ENCODE measurements at places on chromosomes 12 and 14.

GRCh38 chr12:113161415-113162016 is 12.0 kb downstream of the CFAP73 start:
- no peak for DNase-seq

- no peak for DNase-seq
Measured at GRCh38 chr14:21518725-21519124, 7.4 kb downstream of the SALL2 start.

DNA sequence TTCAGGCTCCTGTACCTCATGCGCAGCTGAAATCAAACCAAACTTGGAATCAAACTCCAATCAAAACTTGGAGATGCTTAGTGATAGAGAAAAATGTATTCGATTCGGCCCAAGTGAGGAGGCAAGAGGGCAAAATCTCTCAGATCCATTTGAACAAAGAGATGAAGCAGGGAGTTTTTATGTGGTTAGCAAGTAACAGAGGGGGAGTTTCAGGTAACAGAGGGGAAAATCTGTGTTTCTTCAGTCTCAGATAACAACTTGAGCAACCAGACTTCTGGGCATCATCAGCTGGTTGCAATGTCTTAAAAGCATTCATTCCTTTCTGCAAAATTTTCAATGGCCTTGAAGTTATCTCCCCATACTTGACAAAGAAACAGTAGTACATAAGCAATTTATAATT is 245.1 kb upstream of the AVPR1A start:
- no peak for DNase-seq

GRCh38 chr12:7060353-7060954 is at the start of gene C1S:
Gene C1S (plus strand): TSS chr12:7060718. CDS start chr12:7061913, 1,195 bp downstream.
- DNase-seq, result peak; percentile 77

DNA sequence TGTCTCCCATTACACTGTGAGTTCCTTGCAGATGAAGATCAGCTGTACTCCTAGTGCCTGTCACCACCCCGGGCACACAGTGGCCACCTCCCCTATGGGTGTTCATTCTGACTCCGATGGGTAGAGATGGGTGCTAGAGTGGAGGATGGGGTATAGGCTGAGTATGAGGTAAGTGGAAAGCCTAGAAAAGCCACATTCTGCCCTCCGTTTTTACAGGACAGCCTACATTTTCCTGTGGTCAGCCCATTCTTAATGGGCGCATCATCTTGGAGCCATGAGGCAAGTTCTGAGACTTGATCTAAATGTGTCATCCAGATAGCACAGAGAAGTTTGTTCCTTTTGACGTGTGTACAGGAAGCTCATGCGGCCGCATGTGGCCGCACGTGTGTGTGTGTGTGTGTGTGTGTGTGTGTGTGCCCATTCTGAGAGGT is 166.7 kb upstream of the HIF1A start:
- no peak for DNase-seq

GRCh38 chr12:22598763-22599161 is 26.2 kb upstream of the ETNK1 start:
- no peak for DNase-seq

GRCh38 chr12:117359029-117359845 is 2.2 kb downstream of the NOS1 start:
- no peak for DNase-seq

DNA sequence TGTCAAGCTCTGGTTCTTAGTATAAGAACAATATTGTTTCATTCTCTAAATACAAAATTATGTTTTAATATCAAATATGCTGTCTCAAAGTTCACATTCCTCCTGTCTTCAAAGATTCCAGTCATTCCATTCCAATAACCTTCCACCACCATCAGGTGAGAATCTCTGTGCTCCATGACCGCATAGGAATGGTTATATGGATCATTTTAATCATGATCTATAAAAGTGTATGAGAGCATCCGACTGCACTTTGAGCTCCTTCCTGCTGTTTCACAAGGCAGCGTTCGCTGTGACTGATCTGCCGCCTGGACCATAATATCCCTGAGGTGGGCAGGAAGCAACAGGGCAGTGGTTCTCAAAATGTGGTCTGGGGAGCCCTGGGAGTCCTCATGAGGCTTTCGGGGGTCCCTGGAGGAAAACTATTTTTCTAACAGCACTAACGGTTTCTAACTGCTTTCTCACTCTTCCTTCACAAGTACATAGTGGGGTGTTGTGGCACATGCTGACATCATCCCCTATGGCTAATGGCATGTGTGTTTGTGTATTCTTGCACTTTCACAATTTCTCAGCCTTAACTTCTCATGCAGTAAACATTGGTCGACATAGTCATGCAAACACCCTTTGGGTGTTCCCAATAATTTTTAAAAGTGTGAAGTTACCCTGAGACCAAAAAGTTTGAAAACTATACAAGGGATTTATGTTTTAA is 137.4 kb downstream of the ANO2 start:
- peak; percentile 5 for DNase-seq

DNA sequence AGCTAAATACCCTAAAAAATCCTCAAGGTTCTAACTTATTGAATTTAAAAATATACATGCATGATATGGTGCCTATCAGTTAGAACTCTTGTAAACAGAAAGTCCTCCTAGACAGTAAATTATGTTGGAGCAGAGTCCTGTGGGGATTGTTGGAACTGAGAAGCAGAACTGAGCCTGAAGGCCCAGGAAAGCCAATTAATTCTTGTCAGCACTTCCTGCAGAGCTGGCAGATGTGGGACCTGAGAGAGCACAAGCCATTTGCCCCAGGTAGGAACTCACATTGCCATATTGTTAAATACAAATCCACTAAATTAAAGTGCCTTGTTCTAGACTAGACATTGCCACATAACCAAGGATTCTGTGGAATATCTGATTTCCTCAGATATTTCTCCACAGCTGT is 117.1 kb downstream of the RTN1 start:
- DNase-seq, result no peak

DNA sequence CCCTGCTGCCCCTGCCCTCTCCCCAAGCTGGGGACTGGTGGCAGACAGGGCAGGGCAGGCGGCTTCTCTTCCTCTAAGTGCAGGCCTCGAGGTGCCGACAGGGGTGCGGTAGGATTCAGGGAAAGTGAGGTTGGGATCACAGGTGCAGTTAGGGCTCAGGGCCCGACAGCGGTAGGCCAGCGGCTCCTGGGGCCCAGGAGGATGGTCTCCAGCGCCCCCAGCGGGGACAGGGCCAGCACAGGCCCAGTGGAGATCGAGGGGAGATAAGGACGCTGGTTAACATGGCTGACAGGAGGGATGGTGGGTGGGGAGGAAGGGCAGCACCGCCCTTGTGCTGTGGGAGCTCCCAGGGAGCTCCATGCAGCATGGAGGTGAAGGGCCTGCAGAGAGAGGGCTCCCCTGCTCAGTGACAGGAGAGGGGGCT is 935 bp upstream of the CRIP1 start:
- DNase-seq, result no peak

GRCh38 chr14:95326987-95327386 is 7.3 kb upstream of the CLMN start:
- no peak for DNase-seq

DNA sequence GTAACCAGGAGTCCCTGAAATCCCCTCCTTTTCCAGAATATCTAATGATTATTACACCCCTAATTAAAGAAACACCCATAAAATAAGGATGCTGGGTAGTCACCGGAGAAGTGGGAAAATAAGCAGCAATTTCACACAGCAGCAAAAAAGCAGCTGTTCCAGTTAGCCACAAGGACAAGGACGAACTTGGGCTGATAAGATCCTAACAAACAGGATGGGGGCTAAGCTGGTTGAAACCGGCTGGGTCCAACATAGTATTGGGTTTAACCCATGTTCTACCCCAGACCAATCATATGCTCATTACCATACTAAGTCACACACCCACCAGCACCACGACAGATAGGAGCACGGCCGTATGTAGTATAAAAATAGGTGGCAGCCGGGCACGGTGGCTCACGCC is 100.7 kb downstream of the RPL10L start:
- DNase-seq, result no peak

DNA sequence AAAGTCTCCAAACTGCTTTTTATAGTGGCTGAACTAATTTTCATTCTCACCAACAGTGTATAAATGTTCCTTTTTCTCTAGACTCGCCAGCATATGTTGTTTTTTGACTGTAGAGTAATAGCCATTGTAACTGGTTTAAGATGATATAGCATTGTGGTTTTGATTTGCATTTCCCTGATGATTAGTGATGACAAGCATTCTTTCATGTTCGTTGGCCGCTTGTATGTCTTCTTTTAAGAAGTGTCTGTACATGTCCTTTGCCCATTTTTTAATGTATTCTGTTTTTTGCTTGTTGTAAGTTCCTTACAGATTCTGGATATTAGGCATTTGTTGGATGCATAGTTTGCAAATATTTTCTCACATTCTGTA is 404.9 kb downstream of the FLRT2 start:
- DNase-seq, result no peak

GRCh38 chr12:109020796-109021380 is at the start of gene SVOP:
Gene SVOP (minus strand): TSS chr12:109021068. CDS start chr12:109020868, 200 bp downstream.
- peak; percentile 88 for DNase-seq

DNA sequence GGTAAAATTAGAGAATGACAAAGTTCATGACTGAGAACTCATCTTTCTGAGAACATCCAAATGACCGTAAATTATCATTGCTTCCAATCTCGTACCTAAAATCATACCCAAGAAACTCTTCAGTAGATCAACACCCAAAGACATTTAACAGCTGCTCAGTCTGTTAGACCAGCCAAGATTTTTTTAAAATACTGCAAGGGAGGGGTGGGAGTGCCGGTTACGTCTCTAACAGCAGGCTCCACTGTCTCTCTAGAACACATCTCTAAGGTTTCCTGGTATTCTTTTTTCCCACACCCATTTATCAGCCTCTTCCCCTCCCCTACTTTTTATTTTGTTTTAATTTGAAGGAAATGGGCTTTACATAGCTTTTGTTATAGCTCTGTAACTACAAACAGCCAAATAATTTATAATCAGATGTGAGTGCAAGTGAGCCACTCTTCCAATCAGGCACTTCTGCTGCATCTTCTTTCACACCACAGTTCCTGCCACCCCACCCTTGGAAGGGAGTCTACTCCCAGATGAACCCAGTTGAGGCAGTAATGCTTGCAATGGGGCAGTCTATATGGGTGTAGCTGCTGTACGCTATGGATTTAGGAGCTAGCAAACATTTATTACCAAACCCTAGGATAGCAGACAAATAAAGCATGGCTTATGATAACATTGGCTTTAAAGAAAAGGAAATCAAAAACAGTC is 21.9 kb downstream of the PTPRB start:
- DNase-seq, result no peak

DNA sequence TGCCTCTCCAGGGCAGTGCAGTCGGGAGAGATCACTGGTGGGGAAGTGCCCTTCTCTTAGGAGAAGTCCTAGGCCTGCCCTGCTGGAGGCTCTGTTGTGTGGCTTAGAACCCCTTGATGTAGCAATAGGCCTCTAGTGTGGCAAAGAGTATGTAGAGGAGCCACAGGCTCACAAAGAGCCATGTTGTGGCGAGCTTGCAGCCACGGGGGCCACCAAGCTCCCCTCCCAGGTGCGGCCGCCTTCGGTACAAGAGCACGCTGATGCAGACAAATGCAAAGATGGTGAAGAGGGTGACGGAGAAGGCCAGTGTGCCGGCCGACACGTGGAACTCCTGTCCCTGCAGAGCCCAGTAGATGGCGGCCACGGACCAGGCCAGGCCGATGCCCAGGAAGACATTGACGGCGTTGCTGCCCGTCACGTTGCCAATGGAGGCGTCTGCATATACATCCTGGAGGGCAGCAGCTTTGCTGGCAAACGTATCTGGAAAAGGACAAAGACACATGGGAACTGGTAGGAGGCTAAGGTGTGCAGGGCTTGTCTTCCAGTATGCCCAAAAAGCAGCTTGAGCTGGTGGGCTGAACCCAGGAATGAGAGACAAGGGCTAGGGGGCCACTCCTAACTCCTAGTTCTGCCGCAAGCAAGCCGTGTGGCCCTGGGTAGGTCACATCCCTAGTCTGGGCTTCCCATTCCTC is 142.8 kb downstream of the SLC8A3 start:
- no peak for DNase-seq
